ENCODE measurements at places on chromosomes 3 and 15. TPM values are rescaled to one million over a fixed set of nuclear protein-coding genes. Genes with fewer than 3 reads are reported as not detected.

Gene CSPG4
- 55.6 TPM for total RNA-seq

Gene RETNLB
- not detected for total RNA-seq

Gene POU1F1
- not detected for total RNA-seq

DNA sequence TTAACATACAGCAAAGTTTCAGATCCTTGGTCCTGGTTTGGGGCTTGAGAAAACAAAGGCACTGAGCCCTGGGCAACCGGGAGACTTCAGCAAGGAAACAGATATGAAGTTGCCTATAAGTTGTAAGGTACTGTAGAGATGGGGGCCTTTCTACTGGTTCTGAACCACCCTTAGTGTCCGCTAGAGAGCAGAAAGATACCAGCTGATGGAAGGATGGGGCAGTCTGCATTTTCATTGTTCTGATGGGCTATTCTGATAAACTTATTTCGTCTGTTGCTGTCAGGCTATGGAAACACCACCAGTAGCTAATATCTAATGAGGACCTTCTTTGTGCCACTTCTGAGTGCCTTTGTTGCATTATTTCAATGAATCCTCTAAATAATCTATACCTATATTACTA lies 38.7 kb downstream of the FGD5 start:
- H3K4me3 ChIP-seq, result no peak overlapping the region
- no peaks in the 10 kb centered on the region for H3K27me3 ChIP-seq
- no peak overlapping the region for H3K27ac ChIP-seq
- no peaks in the 10 kb centered on the region for H3K4me1 ChIP-seq
- H3K36me3 ChIP-seq, result no peaks in the 10 kb centered on the region

DNA sequence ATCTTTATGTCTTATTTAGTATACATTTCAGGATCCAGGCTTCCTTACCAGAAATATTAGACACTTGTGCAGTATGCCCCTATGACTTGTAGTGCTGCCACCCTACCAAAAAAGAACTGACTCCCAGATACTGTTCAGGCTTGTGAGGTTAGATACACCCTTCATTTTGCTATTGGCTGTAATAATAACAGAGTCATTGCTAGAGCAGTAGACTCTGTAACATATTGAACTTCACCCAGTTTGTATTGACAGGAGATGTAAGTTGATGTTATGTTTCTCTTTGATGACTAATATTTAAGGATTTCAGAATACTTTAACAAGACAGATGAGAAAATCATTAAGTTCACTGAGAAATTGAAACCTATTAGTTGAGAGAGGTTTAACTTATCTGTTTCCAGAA lies 32.9 kb downstream of the RNF111 start:
- H3K27ac ChIP-seq, result no peak overlapping the region
- no peak for DNase-seq
- no peaks in the 10 kb centered on the region for H3K36me3 ChIP-seq
- no peaks in the 10 kb centered on the region for H3K4me1 ChIP-seq
- no peaks in the 10 kb centered on the region for H3K27me3 ChIP-seq
- no peak overlapping the region for H3K4me3 ChIP-seq

DNA sequence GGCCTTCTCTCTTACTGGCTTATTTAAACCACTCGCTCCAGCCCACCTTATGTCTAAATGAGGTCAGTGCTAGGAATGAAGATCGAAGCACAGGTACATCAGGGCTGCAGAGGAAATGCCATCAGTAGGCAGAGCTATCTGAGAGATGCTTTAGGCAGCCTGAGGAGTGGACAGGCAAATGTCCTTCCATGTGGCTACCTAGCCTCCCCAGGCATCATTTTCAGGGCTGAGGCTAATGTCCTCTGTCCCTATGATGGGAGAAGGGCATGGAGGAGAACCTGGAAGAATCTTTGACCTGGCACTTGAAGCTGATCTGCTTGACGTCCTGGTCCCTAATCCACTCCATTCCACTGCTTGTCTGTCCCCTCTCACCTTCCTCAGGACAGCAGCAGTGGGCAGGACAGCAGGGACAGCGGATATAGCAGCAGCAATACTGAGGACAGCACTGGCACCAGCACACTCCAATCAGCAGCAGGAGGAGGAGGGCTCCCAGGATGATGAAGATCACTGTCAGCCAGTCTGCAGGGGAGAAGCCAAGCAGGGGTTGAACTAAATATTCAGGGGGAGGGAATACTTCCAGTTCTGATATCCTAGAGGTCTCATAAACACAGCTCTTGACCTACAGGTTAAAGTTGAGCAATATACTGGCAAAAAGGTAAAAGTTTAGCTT lies 21.0 kb downstream of the ILDR1 start:
- H3K4me1 ChIP-seq, result no peaks in the 10 kb centered on the region
- no peaks in the 10 kb centered on the region for H3K27me3 ChIP-seq
- H3K4me3 ChIP-seq, result no peak overlapping the region
- no peak for DNase-seq
- no peaks in the 10 kb centered on the region for H3K36me3 ChIP-seq
- no peak overlapping the region for H3K27ac ChIP-seq

GRCh38 chr15:32099097-32099785 lies 68.9 kb downstream of the CHRNA7 start:
- no peaks in the 10 kb centered on the region for H3K27me3 ChIP-seq
- no peaks in the 10 kb centered on the region for H3K4me1 ChIP-seq
- no peaks in the 10 kb centered on the region for H3K36me3 ChIP-seq
- DNase-seq, result no peak
- H3K27ac ChIP-seq, result no peak overlapping the region

- no peaks in the 10 kb centered on the region for H3K4me1 ChIP-seq
- no peak overlapping the region for H3K4me3 ChIP-seq
- no peaks in the 10 kb centered on the region for H3K36me3 ChIP-seq
- no peak overlapping the region for H3K27ac ChIP-seq
- H3K27me3 ChIP-seq, result no peaks in the 10 kb centered on the region
Observed at GRCh38 chr3:111747490-111747889, 111.6 kb upstream of the PHLDB2 start.
